ENCODE measurements at places on chromosomes 4 and X.

- DNase-seq, result no peak
These were observed 9.6 kb downstream of the ARSJ start for GRCh38 chr4:113969709-113970334.

DNA sequence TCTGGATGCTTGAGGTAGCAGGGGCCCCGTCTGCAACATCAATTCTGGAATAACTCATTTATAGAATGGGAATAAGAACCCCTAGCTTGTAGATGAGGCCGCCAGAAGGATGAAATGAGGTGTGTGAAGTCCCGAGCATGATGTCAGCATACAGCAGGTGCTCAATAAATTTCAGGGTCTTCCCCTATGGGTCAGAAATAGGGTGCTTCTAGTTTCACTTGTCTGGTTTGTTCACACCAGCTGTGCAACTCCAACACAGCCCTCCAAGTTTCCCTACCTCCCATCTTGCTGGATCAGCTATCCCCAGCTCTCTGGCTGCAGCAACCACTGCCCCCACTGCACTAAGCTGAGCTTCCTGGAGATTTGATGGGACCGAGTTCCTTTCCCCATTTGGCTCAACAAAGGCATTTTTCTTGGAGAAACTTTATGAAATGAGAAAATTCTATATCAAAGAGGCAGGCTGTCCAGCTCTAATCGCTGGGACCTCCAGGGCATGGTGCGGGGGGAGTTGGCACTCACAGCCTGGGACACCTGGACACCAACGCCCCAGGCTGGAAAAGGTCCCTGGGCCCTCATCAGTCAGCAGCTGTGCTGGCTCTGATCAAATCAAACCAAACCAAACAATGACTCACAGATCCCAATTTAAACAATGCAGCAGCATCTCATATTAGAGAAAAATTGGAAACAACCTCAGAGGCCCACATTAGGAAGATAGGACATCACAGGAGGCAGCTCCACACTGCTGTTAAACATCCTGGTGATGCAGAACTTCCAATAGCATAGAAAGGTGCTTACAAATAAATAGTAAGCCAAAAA, 13.3 kb downstream of the SLC2A9 start:
- no peak for DNase-seq

DNA sequence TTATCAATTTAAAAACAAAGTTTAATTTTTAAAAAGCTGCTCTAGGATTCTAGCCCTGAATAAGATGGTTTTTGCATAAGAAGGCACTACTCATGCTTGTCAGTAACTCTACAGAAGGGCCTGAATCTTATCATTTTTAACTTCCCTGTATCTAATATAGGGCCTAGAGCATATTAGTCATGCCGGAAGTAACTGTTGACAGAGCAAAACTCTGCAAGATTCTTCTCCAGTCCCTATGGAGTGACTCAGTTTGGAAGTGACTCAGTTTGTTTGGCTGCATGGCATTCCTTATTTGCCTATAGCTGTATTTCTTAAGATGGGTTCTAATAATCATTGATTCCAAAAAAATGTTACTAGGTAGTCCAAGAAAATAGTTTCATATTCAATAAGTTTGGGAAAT, 431.8 kb upstream of the HTR2C start:
- no peak for DNase-seq

DNA sequence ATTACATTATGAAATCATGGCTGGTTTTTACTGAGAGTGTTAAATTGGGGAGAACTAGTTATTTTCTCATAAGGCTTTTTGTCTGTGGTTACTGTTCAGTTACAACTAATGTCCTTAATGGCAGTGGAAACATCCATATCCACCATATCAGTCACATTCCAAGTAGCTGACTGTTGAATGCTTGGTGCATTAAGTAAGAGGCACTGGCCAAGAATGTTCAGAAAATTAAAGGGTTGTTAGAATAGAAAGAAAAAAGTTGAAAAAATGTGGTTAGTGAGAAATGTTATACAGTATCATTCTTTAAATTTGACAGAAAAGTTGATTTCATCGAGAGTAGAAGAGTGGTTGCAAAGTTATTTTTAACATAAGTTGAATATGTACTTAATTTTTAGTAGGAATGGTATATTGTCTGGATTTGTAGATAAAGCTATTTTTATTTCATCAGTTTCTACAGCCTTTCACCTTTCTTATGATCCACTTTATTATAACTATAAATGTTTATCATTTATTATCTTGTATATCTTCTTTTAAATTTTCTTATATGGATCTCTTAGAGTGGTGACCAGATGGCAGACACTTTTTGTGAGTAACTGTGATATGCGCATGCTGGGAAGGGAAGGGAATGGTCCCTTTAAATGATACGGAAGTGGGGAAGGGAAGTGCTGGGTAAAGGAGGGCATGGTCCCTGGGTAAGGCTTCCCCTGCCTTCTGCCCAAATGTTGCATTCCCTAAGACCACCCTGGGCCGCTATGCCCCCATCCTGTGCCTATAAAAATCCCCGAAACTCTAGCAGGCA, 2407.1 kb downstream of the ARAP2 start:
- DNase-seq, result no peak

DNA sequence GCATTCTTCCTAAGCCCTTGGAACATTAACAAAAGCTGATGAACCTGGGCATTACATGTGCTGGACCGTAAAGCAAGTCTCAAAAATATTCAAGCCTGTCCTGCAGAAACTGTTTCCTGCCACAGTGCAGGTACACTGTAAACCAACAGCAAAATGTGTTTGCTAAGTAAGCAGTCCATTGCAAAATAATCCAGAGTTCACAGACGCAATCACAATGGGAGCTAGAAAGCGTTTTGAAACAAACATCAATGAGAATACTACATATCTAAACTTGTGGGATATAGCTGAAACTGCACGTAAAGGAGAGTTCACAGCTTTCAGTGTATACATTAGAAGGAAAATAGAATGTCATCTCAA, 61.6 kb downstream of the RGS12 start:
- no peak for DNase-seq

GRCh38 chrX:153032397-153033118, 23.7 kb upstream of the PNMA3 start:
- DNase-seq, result peak; percentile 8

GRCh38 chrX:43448688-43449087, 207.4 kb upstream of the MAOA start:
- no peak for DNase-seq

DNA sequence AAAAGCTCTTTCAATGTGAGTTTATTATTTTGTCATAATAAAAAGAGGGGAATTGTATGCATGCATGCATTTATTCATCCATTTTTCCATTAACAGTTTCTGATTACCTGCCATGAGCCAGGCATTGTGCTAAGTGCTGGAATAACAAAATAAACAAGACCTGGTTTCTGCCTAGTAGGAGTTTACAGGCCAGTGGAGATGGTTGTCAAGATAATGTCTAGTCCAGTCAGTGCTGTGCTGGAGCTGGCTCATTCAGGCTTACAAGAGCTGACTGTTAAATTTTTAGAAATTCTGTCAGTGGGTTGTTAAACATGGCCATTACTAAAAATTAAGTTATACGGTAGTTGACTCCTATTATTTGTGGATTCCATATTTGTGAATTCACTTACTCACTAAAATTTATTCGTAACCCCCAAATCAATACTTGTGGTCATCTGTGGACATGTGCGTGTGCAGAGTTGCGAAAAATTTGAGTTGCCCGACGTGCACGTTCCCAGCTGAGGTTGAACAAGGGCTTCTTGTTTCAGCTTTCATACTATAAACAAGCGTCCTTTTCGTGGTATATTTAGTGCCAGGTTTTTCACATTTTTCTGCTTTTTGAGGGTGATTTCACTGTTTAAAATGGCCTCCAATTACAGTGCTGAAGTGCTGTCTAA, 172.3 kb upstream of the RPS6KA3 start:
- no peak for DNase-seq

GRCh38 chrX:154457491-154458115, 478 bp upstream of the PLXNA3 start:
- DNase-seq, result no peak

GRCh38 chr4:86302251-86302650, 57.6 kb downstream of the MAPK10 start:
- DNase-seq, result no peak

GRCh38 chr4:89164400-89164799, 53.1 kb downstream of the TIGD2 start:
- no peak for DNase-seq

DNA sequence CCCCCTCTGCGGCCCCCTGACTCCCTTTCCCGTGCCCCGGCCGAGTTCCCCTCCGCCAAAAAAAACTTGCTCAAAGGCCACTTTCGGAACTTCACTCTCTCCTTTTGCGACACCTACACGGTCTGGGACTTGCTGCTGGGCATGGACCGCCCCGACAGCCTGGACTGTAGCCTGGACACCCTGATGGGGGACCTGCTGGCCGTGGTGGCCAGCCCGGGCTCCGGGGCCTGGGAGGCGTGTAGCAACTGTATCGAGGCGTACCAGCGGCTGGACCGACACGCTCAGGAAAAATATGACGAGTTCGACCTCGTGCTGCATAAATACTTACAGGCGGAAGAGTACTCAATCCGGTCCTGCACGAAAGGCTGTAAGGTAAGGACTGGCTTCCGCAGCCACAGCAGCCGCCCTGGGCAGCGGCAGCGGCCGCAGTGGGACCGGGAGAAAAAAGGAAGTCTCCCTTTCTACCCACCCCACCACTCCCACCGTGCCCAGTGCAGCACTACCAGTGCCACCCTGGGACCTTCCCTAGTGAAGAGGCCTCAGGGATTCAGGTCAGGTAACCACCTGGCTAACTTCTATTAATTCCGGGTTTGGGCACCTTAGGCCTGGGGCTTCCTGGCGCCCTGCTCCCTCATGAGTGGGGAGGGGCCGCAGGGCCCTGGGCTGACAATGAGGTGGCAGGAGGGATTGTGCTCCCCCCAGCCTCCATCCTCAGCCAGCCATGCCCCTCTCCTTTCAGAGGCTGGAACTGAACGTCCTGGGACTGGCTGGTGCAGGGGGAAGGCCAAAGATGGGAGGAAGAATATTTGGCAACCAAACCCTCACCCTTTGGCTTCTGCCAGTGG, 1.9 kb downstream of the NALF2 start:
- DNase-seq, result no peak

GRCh38 chr4:73871511-73872310, 2.5 kb downstream of the CXCL1 start:
- no peak for DNase-seq
